CD14-positive monocyte (primary cell): ENCODE measurements at places on chromosomes 13 and 19. TPM values are rescaled to one million over a fixed set of nuclear protein-coding genes. Genes with fewer than 3 reads are reported as not detected.

- H3K27me3 ChIP-seq = no peaks in the 10 kb centered on the region
- H3K36me3 ChIP-seq = no peaks in the 10 kb centered on the region
- H3K4me3 ChIP-seq = no peak overlapping the region
- H3K4me1 ChIP-seq = no peaks in the 10 kb centered on the region
Observed at GRCh38 chr13:39394796-39395678, 208.0 kb downstream of the LHFPL6 start.

GRCh38 chr13:72462166-72462565, 265.3 kb downstream of the MZT1 start:
- H3K4me1 ChIP-seq = no peaks in the 10 kb centered on the region
- no peak overlapping the region for H3K27ac ChIP-seq
- no peaks in the 10 kb centered on the region for H3K36me3 ChIP-seq
- no peaks in the 10 kb centered on the region for H3K27me3 ChIP-seq
- H3K4me3 ChIP-seq = no peak overlapping the region

- no peak overlapping the region for H3K27ac ChIP-seq
- no peak for DNase-seq
- H3K4me3 ChIP-seq = no peak overlapping the region
- H3K36me3 ChIP-seq = no peaks in the 10 kb centered on the region
- H3K27me3 ChIP-seq = no peaks in the 10 kb centered on the region
Observed at GRCh38 chr19:51318687-51319648, 7.5 kb downstream of the IGLON5 start.

GRCh38 chr13:40476175-40476958, 190.1 kb downstream of the FOXO1 start:
- no peak overlapping the region for H3K27ac ChIP-seq
- peaks cover 18% of the 10 kb centered on the region for H3K4me1 ChIP-seq
- H3K27me3 ChIP-seq = no peaks in the 10 kb centered on the region
- no peak for DNase-seq
- H3K36me3 ChIP-seq = no peaks in the 10 kb centered on the region
- no peak overlapping the region for H3K4me3 ChIP-seq

The NOSIP gene
- polyA plus RNA-seq = 63.4 and 105 TPM in 2 replicates
